ENCODE measurements at places on chromosomes 1 and 21.
A peak's percentile ranks its signal among the peaks of the same experiment; 100 is the strongest.

DNA sequence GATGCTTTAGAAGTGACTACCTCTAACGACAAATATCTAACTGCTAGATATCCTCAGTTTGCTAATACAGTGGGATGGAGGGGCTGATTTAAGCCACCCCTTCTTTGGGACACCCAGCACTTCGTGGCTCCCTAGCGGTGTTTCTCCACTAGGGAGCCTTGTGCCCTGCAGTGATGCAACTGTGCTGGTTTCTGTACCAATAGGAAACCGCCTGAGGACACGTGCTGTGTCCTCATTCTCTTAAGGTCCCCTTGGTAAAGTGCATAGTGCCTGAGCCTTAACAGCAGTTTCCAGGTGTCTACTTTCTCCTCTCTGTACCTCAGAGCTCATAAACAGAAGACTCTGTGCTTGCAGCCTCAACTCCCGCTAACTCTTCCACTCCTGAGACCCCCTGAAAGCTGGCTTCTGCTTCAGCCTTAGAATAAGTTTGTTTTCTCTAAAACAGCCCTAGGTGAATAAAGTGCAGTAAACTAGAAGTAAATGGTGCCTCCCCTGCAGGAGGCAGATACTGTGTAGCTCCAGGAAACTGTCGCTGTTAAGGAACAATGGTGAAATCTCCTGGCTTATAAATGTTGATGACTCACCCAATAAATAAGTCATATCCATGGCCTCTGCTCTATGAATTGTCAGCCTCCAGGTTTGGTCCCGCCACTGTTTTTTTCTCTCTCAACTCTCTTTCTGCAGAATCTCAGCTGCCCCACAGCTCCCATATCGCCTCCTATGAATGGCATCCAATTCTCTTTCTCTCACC lies 130.4 kb downstream of the AK5 start:
- peak; percentile 29 for DNase-seq

DNA sequence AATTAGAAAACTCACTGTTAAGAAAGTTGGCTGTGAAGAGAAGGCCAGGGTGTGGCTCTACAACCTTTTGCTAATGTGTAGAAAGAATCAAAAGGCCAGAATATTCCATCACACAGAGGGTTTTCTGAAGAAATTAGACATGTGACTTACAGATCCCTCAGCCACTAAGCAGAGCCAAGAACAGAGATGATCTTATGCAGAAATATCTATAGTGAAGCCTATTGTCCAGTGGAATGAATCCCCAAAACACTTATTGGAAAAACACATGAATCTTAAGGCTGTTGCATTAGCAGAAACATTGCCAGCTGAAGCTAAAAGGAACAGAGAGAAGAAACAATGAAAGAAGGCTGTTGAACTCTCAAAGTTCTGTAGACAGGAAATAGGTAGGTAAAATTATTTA lies 979.2 kb downstream of the MRPL39 start:
- DNase-seq, result no peak

- DNase-seq, result peak; percentile 60
Observed at GRCh38 chr1:165257969-165258459, 98.5 kb downstream of the LMX1A start.

- no peak for DNase-seq
Observed at GRCh38 chr1:52636721-52637695, 4.0 kb downstream of the SHISAL2A start.

GRCh38 chr1:241823925-241824324 lies 24.1 kb upstream of the EXO1 start:
- DNase-seq, result no peak

DNA sequence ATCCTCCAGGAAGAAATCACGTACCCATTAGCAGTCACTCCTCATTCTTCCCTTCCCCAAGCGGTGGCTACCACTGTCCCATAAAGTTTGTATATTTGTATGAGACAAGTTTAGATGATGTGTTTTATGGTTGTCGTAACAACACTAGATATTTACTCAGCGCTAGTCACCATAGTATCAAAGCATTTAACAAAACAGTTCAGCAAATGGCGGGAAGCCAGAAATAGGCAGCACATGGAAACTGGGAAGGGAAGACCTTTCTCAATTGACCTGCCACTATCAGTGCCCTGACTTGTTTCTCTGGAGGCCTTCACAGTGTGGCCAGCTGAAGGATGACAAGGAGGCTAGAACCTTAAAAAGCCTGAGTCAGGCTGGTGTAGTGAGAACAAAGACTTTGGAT lies 31.1 kb downstream of the CNST start:
- DNase-seq, result peak; percentile 89

GRCh38 chr1:68384872-68385411 lies 64.8 kb downstream of the RPE65 start:
- peak; percentile 70 for DNase-seq

GRCh38 chr1:239418681-239419080 lies 32.3 kb downstream of the CHRM3 start:
- no peak for DNase-seq

- peak; percentile 89 for DNase-seq
Observed at GRCh38 chr1:221858818-221859611, 117.1 kb upstream of the DUSP10 start.

GRCh38 chr1:87720561-87720960 lies 391.9 kb downstream of the LMO4 start:
- DNase-seq, result no peak

GRCh38 chr21:34669149-34669879 lies 520 bp downstream of the CLIC6 start:
- no peak for DNase-seq

- DNase-seq, result peak; percentile 36
Observed at GRCh38 chr1:174217787-174218574, 58.7 kb downstream of the RABGAP1L start.

- DNase-seq, result peak; percentile 33
Observed at GRCh38 chr1:53254011-53254640, 15.8 kb upstream of the MAGOH start.

- DNase-seq, result no peak
Observed at GRCh38 chr1:48775831-48776392, 779 bp downstream of the BEND5 start.

DNA sequence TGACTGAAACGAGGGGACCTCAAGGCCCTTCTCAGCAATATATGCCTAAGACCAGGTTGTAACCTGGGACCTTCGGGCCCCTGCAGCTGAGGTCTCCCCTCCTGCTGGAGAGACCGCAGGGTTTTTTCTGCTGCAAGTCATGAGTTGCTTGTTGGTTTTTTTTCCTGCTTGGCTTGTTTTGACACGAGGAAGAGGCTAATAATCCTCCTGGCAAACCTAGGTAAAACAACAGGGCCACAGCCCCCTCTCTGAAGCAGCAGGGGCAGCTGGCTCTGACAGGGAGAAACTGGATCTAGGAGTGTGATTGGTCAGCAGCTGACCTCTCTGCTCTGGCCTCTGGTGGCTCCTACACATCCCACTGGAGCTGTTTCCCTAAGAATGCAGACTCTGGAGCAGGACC lies 69.0 kb downstream of the CD34 start:
- DNase-seq, result no peak

- no peak for DNase-seq
Observed at GRCh38 chr1:173257805-173258204, 50.7 kb upstream of the TNFSF4 start.

DNA sequence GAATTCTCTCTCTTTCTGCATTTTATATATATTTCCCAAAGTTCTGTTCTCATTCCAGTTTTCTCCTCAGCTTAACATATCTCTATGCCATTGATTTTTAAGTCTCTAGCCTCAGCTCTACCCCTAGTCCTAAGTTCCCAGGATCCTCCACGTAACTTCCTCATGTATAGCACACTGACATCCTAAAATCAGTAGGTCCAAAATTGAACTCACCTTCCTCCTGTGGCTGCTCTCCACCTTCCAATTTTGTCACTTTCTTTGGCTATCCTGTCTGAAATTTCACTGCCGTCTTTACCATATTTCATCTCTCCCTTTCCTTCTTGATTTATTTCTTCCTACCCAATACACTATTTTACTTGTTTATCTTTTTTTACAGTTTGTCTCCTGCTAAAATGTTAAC lies 1.5 kb downstream of the SLAMF6 start:
- DNase-seq, result no peak

DNA sequence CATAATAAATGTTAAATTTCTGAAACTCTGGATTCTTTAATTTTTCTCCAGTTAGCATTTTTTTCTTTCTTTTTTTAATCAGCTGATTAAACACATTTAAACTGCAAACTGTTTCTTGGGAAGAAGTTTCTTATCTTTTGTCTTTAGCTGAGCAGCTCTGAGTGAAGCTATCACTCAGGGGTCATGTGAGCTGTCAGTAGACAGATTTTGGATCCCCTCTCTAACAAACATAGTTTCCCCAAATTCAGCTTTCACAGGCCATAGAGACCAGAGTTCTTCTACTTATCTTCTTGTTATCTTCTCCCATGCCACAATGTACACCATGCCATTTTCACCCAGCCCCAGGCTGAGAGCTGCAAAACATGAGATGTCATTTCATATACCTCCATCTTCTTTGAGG lies 148.9 kb downstream of the CDC42BPA start:
- DNase-seq, result no peak

GRCh38 chr1:160158031-160158430 lies 6.6 kb downstream of the ATP1A4 start:
- no peak for DNase-seq

DNA sequence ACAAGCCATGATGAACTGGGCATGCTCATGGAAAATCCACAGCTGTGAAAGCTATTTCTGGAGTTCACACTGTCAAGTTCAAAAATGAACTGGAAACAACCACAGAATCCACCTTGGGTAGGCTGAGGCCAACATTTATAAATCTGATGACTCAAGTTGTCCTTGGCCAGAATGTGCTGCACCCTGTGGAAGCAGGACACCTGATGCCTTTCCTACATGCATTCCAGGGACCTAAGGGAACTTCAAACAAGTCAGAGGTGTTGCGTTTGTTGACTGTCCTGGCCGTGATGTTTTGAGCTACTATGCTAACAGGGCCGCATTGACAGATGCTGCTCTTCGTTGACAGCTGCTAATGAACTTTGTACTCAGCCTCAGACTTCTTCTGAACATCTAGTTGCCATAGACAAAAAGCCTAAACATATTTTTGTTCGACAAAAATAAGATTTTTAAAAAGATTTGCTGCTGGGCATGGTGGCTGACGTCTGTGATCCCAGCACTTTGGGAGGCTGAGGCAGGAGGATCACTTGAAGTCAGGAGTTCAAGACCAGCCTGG lies 127.9 kb upstream of the SLC45A1 start:
- peak; percentile 30 for DNase-seq

GRCh38 chr1:181010789-181011188 lies 11.9 kb downstream of the STX6 start:
- DNase-seq, result peak; percentile 92

- DNase-seq, result peak; percentile 7
Observed at GRCh38 chr1:107935396-107936064, 29.4 kb downstream of the VAV3 start.

DNA sequence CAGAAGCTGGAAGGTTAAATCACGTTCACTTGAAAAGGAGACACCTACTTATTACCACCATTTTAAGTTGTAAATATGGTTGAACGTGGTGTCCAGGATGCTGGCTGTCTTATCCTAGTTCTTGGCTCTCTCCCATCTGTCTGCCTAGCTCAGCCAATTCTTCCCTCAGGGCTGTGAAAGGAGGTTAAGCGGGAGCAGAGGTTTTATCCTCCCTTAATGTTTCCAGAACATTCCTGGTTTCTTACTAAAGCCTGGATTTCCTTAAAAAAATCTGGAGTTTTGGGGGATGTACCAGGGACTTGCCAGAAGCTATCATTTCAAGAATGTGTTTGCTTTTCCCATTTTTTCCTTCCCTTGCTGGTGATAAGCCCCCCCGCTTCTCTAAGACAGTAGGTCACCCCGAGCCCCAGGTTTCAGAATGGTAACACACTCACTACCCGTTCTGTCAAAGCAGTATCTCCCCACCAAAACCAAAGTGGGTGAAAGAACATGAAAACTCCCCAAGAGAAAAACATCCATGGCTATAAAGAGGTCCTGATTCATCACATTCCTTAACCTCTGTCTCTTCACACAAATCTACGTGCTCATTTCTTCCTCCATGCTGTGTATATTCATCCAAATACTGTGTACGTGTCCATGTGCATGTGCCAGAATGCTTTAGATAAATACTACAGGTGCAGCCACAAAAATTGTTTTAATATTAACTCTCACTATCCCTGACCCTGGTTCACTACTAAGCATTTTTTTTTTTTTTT lies 114.7 kb downstream of the MAP3K21 start:
- DNase-seq, result no peak

GRCh38 chr1:42454403-42454802 lies 1.4 kb downstream of the ZMYND12 start:
- DNase-seq, result no peak

DNA sequence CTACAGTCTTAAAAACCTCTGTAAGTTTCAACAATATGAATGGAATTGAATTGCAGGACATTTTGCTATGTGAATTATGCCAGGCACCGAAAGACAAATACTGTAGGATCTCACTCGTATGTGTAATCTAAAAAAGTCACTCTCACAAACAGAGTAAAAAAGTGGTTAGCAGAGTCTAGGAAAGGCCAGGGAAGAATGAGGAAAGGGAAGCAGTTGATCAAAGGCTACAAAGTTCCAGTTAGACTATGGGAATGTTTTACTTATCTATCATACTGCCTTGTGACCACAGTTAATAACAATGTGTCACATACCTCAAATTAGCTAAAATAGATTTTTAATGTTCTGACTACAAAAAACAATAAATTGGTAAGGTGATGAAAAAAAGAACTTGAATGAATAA lies 565.4 kb upstream of the BRINP3 start:
- DNase-seq, result no peak

- DNase-seq, result no peak
Observed at GRCh38 chr21:15868940-15869339, 139.2 kb downstream of the USP25 start.

- DNase-seq, result no peak
Observed at GRCh38 chr1:229195246-229195645, 75.7 kb upstream of the RAB4A start.

GRCh38 chr1:145845514-145846161 lies at the start of gene NUDT17:
Gene NUDT17 (plus strand): TSS chr1:145845630. CDS start chr1:145845641, 11 bp downstream.
- peak; percentile 76 for DNase-seq

- DNase-seq, result no peak
Observed at GRCh38 chr1:160777486-160778089, 18.4 kb upstream of the LY9 start.

DNA sequence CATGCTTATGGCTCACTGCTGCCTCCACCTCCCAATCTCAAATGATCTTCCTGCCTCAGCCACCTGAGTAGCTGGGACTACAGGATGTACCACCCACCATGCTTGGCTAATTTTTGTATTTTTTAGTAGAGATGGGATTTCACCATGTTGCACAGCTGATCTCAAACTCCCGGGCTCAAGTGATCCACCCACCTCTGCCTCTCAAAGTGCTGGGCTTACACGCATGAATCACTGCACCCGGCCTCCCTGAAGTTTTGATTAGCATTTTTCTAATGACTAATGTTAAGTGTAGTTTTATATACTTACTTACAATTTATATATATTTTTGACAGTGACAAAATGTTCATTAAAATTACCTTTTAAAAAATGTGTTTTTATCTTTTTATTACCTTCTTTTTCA lies 41.1 kb downstream of the ZNF678 start:
- DNase-seq, result no peak

DNA sequence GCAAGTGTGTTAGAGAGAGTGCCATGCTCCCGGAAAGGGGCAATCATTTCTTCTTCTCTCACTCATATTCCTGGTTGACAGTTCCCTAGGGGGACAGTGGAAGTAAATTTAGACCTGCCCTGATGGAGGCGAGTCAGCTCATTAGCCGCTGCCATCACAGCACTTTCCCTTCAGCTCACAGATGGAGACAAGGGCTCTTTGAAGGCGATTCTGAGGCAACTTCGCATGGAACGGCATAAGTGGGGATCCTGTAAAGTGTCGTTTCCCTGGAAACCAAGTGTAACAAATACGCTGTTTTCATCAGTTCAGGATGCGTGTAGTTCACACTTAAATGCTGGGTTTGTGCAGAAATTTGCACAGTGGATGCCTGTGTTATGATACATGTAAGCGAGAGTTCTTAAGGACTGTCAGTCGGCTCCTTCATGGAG lies 114.5 kb upstream of the TMPRSS15 start:
- no peak for DNase-seq

- no peak for DNase-seq
Observed at GRCh38 chr21:46061950-46062349, 36.0 kb upstream of the COL6A2 start.
